ENCODE measurements at places on chromosomes 6 and 20. TPM values are rescaled to one million over a fixed set of nuclear protein-coding genes. Genes with fewer than 3 reads are reported as not detected.

TBC1D32 gene
- 5.7 TPM for total RNA-seq

ITCH gene
- 40.9 TPM for total RNA-seq

PRL gene
- total RNA-seq, result not detected

PTCHD4 gene
- total RNA-seq, result 0.38 TPM

RAET1E gene
- 1.0 TPM for total RNA-seq

EEF1E1 gene
- total RNA-seq, result 117 TPM

TMEM74B gene
- 0.72 TPM for total RNA-seq

DST gene
- 189 TPM for total RNA-seq

ZNF343 gene
- total RNA-seq, result 8.5 TPM

RSPH9 gene
- total RNA-seq, result not detected

EYA4 gene
- total RNA-seq, result 0.02 TPM
